Erythroblast (primary cell): ENCODE measurements at places on chromosomes 12 and 14.

GRCh38 chr12:15001733-15002382, 29.0 kb downstream of the PDE6H start:
- DNase-seq = no peak

- DNase-seq = no peak
Measured at GRCh38 chr12:1618489-1618888, 10.5 kb upstream of the WNT5B start.

DNA sequence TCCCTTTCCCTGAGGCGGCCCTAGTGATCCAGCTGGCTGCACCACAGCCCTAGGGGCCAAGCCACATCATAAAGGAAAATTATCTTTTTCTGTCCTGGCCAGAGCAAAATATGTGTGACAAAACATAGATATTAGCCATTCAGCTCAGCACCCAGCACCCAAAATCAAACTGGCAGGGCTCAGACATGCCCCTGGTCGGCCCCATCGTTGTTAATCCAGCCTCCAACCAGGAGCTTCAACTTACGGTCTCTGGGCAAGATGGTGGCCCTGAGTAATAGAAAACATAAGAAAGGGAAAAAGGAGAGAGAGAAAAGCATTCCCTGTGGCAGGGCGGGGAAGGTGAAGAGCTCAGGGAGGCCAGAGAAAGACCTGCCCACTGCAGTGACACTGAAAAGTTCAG, 111.9 kb downstream of the EML1 start:
- DNase-seq = no peak

- DNase-seq = no peak
Measured at GRCh38 chr14:68506645-68507419, 286.0 kb downstream of the ZFP36L1 start.

DNA sequence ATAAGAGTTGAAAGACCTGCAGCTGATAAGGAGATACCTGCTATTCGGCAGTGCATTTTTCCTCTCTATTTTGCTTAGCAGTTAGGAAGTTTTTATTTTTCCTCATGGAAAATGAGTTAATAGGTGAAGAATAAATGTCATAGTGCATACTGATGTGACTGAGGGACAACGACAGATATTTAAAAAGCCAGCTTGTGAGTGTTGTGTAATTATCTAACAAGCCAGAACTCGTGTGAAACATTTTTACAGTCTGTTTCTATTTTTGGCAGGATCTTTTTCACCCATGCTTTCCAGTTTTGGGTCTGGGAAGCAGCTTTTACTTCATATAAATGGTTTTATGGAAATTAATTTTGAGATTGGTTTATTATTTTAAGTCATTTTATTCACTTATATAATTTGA, 2.9 kb downstream of the FBXO34 start:
- DNase-seq = peak; percentile 69

- DNase-seq = no peak
Measured at GRCh38 chr14:99506276-99506675, 25.1 kb downstream of the CCNK start.

DNA sequence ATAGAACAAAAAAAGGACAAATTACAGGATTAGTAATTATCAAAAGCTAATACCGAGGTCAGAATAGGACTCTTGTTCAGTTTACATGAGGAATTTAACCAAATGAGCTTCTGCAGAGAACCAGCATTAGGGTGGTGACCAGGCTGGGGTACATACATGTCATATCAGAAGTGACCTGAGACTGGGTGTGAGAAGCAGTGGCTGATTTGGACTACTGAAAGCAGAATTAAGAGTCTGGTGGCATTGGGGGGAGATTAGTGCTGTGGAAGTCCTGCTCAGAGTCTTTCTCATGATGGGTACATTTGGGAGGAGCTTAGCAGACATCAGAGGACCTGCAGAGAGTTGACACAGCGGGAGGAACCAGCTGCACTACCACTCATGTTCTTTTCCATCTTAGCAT, 21.7 kb downstream of the TRAF3 start:
- DNase-seq = no peak

DNA sequence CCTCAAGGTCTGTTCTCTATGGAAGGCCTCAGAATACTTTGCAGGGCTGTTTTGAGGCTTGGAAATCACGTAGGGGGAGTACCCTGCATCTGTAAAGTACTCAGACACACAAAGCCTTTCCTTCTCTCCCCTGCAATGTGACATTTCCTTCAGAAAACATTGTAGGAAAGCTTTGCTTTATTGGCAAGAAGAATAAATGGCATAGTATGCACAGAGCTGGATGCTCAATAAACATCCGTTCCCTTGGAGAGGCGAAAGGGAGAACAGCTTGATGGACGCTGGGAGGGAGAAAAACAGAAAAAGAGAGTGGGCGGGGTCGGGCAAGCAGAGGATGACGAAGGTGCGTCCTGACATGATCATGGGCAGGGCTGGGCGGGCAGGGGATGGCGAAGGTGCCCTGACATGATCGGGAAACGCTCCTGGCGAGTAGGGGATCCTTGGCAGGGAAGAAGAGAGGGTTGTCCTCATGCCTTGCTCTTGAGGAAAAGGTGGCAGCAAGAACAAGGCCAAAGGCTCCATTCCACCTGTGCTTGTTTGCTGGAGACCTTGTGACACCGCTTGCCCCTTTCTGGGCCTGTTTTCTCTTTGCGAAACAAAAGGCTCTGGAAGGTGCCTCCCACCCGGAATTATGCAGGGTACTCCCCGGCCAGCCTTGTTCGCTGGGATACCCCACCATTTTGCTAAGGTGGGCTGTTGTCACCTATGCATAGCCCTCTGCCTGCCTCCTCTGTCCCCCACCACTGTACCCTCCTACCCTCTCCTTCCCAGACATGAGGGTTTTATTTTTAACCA, 21.1 kb downstream of the IRF2BPL start:
- DNase-seq = no peak
